ENCODE measurements at places on chromosomes 12 and 14.

- DNase-seq: no peak
Measured at GRCh38 chr14:77989441-77989991, 180.7 kb upstream of the NRXN3 start.

GRCh38 chr12:123148223-123148622 lies 2.7 kb downstream of the PITPNM2 start:
- DNase-seq: no peak

GRCh38 chr12:122874081-122874480 lies 21.8 kb downstream of the VPS37B start:
- no peak for DNase-seq

GRCh38 chr14:73741386-73741875 lies 27.2 kb upstream of the PNMA1 start:
- DNase-seq: peak; percentile 91

- DNase-seq: no peak
Measured at GRCh38 chr12:98403385-98403784, 112.0 kb upstream of the TMPO start.
